CD4-positive, alpha-beta T cell treated with Interleukin-2 at 100 ng/mL for 4 hours (primary cell): ENCODE measurements at places on chromosomes 6 and 20.

- DNase-seq, result no peak
These were observed 60.5 kb upstream of the EXOC2 start for GRCh38 chr6:753486-753885.

DNA sequence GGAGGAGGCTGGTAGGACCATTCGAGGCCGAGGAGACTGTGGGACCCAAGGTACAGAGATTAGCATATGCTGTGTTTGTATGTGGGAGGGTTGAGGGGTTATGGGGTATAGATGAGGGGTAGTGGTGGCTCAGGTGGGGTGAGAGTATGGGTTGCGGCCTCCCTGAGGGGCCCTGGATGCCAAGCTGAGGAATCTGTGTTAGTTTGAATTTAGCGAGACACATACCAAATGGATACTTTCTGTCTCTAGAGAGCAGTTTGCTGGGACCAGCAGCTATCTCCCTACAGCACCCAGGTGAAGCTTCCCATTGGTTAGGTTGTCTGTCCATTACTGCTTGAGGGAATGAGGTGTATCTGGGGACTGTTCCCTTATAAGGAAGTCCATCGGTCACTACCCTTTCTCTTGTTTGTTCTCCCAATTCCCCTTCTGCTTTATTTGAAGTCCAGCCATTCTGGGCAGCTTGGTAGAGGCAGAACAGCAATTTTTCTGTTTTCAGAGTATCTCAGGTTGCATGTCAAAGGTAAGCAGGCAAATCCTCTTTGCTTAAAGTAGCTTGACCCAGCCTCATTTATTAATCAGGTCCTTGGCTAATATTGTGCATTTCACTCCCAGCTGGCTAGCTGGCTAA, 15.2 kb downstream of the CHMP4B start:
- no peak for DNase-seq

GRCh38 chr20:50194422-50194830, 3.8 kb downstream of the CEBPB start:
- no peak for DNase-seq

- no peak for DNase-seq
These were observed 2.5 kb downstream of the PPDPF start for GRCh38 chr20:63522981-63523611.

GRCh38 chr6:122903266-122903915, 92.6 kb upstream of the CLVS2 start:
- no peak for DNase-seq

GRCh38 chr6:38580030-38580429, 59.7 kb downstream of the BTBD9 start:
- no peak for DNase-seq
